ENCODE measurements at places on chromosomes 5 and 9. TPM values are rescaled to one million over a fixed set of nuclear protein-coding genes. Genes with fewer than 3 reads are reported as not detected.

- H3K4me3 ChIP-seq = no peak overlapping the region
- H3K36me3 ChIP-seq = peaks cover 2% of the 10 kb centered on the region
- peak; percentile 33 for DNase-seq
- no peak overlapping the region for H3K27ac ChIP-seq
These were observed 591.5 kb downstream of the RAB3C start for GRCh38 chr5:59174248-59174844.

DNA sequence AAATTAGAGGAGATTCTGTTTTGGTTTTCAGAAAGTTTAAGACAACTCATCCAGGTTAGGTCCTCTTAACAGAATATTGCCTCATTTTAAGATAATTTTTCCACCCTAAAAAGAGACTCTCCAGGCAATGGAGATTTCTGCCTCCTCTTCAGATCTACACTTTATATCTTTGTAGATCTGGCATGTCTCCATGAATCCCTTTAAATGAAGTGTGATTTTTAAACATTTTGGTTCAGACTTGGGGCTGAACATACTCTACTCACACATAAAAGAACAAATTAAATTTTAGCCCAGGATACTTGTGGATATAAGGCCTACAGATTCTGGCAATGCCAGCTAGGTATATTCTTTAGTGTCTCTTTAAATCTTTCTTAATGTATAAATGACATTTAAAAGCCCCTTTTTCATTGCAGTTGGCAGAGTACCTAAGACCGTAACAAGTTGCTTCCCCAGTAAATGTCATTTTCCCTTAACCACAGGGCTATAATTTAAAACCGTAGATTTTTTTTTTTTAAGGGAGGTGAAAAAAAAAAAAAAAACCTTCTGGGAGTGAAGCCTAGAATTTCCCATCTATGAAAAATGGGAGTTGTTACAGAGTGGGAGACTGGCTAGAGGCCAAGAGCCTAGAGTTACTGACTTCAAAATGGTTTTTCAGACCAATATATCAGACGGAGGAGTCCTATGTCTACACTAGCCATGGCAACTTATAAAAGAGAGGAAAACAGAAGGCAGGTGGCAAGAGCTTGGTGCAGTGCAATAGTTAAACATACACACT is 207.8 kb upstream of the TARS1 start:
- H3K27me3 ChIP-seq = no peaks in the 10 kb centered on the region
- peaks cover 6% of the 10 kb centered on the region for H3K4me1 ChIP-seq
- no peak for DNase-seq

- H3K36me3 ChIP-seq = no peaks in the 10 kb centered on the region
- no peak overlapping the region for H3K27ac ChIP-seq
- H3K4me1 ChIP-seq = no peaks in the 10 kb centered on the region
- no peaks in the 10 kb centered on the region for H3K27me3 ChIP-seq
These were observed 218.5 kb downstream of the SPOCK1 start for GRCh38 chr5:137280656-137281055.

DNA sequence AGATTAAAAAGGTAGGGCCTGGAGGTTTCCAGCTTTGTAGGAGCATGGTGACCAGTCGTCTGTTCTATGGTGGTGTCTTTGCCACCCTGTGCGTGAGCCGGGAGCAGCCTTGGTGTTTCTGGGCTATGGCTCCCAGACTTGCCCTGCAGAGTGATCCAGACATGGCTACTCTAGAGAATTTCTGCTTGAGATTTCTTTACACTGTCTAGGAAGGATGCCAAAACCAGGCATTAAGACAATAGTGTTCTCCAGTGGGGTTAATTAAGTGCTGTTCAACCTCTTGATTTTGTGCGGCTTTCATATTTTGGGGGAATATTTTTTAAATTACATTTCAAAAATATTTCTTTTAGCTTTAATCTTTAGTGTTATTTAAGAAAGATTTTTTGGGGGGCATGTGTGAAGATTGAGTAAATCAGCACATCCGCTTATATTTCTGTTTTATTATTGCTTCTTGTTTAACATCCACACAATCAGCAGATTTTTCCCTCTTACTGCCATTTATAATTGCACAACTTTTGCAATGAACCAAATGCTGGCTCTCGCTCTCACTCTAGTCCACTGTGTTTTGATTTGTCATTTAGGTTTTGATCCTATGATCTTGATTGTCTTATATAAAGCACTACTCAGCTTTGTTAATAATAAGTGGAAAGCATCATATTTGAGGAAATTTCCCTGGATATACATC is 110.5 kb downstream of the RASGRF2 start:
- no peak overlapping the region for H3K4me3 ChIP-seq
- no peaks in the 10 kb centered on the region for H3K4me1 ChIP-seq
- H3K27ac ChIP-seq = no peak overlapping the region

- no peak overlapping the region for H3K27ac ChIP-seq
- H3K27me3 ChIP-seq = no peaks in the 10 kb centered on the region
- H3K36me3 ChIP-seq = no peaks in the 10 kb centered on the region
- H3K4me1 ChIP-seq = no peaks in the 10 kb centered on the region
These were observed 102.5 kb upstream of the ERCC6L2 start for GRCh38 chr9:95773053-95773418.

- H3K4me3 ChIP-seq = no peak overlapping the region
- H3K4me1 ChIP-seq = no peaks in the 10 kb centered on the region
- DNase-seq = no peak
- no peaks in the 10 kb centered on the region for H3K36me3 ChIP-seq
- no peak overlapping the region for H3K27ac ChIP-seq
These were observed 211.6 kb downstream of the DTWD2 start for GRCh38 chr5:118776755-118777154.

DNA sequence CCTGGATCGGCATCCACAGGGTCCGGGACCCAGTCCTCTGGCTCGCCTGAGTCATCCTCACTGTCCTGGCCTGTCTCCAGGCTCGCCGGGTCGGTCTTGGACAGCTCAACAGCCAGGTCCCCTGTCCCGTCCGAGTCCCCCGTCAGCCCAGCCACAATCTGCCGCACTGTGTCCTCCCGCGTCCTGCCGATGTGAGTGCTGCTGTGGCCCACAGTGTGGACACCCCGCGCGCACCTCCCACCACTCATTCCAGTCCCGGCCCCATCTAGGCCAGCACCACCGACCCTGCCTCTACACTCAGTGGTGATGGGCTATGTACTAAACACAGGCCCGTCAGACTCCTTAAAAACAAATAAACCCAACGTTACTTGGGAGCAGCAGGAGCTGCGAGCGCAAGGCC is 6.7 kb downstream of the ANAPC2 start:
- peaks cover 74% of the 10 kb centered on the region for H3K36me3 ChIP-seq
- DNase-seq = no peak
- no peak overlapping the region for H3K27ac ChIP-seq

- H3K4me3 ChIP-seq = no peak overlapping the region
- H3K36me3 ChIP-seq = no peaks in the 10 kb centered on the region
- no peak for DNase-seq
- H3K4me1 ChIP-seq = no peaks in the 10 kb centered on the region
- no peak overlapping the region for H3K27ac ChIP-seq
These were observed 81.8 kb upstream of the NEURL1B start for GRCh38 chr5:172559004-172559932.

GRCh38 chr9:129610473-129611306 is 10.2 kb downstream of the C9orf50 start:
- peak overlapping the region; percentile 39 for H3K27ac ChIP-seq
- DNase-seq = peak; percentile 81
- H3K4me1 ChIP-seq = peaks cover 19% of the 10 kb centered on the region
- H3K27me3 ChIP-seq = peaks cover 13% of the 10 kb centered on the region
- peak overlapping the region; percentile 86 for H3K4me3 ChIP-seq

GRCh38 chr9:133786371-133786753 is 48.2 kb upstream of the SARDH start:
- H3K4me3 ChIP-seq = peak overlapping the region; percentile 16
- no peaks in the 10 kb centered on the region for H3K27me3 ChIP-seq
- peaks cover 35% of the 10 kb centered on the region for H3K36me3 ChIP-seq
- H3K27ac ChIP-seq = peak overlapping the region; percentile 87
- peak; percentile 88 for DNase-seq

SNX2 gene
- 266 TPM for total RNA-seq

UGCG gene
- 53.5 TPM for total RNA-seq

GMCL2 gene
- total RNA-seq = not detected

COL27A1 gene
- total RNA-seq = 0.27 TPM

TAF11L5 gene
- not detected for total RNA-seq

CCDC183 gene
- total RNA-seq = 1.0 TPM

GABRA6 gene
- total RNA-seq = not detected

FOXD4L4 gene
- 0.90 TPM for total RNA-seq

SHOC1 gene
- total RNA-seq = not detected
